ENCODE measurements at places on chromosomes 13 and 19. TPM values are rescaled to one million over a fixed set of nuclear protein-coding genes. Genes with fewer than 3 reads are reported as not detected.

GRCh38 chr13:40780822-40781401 is 8.5 kb upstream of the SLC25A15 start:
- DNase-seq: no peak

DNA sequence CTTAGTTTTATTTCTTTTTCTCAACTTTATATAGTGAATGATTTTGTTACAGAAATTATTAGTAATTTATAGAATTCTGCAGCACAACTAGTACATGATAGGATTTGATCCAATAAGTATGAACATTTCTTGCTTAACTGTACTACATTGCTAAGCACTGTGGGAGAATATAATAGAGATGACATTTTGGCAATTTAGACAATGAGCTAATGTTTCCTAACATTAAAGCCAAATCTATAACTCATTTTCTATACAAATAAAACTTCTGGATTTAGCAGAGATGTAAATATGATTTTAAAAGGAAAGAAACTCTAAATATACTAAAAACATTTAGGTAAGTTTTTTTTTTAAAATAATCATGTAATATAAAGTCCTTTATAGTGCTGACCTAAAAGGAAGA is 87.3 kb downstream of the FNDC3A start:
- DNase-seq: no peak

SLC10A2 gene
- total RNA-seq: 5.2 TPM

DNA sequence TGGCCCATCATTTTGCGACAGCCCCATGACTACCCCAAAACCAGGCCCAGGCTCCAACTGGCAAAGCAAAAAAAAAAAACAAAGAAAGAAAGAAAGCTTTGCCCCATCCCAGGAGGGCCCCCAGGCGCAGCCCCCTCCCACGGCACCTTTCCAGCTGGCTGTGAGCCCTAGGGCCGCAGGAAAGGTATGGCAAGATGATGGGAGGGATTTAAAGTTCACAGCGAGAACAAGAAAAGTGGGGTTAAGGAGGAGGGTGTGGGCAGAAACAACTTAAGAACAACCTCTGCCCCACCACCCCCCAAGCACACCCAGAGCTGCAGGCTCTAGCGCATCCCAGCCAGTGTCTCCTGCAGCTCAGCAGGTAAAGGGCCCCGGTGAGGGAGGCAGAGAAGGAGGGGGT is at the start of gene CYP2F1:
CYP2F1 (plus strand) TSS at position 301 of the 400 bp plus-strand sequence. CDS start 1,757 bp downstream, outside the sequence.
- DNase-seq: no peak

DNA sequence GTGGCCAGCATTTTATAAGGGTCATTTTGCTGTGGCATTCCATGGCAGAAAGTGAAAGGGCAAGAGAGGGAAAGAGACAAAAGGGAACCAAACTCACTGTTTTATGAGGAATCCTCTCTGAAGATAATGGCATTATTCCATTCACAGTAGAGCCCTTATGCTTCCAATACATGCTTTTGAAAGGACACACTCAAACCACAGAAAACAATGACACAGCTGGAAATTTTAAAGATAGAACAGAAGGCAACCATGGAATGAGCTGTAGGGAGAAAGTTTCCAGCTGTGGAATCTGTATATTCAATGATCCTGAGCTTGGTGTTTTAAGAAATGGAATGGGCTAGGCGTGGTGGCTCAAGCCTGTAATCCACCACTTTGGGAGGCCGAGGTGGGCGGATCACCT is 677.4 kb downstream of the SLITRK1 start:
- no peak for DNase-seq

DNA sequence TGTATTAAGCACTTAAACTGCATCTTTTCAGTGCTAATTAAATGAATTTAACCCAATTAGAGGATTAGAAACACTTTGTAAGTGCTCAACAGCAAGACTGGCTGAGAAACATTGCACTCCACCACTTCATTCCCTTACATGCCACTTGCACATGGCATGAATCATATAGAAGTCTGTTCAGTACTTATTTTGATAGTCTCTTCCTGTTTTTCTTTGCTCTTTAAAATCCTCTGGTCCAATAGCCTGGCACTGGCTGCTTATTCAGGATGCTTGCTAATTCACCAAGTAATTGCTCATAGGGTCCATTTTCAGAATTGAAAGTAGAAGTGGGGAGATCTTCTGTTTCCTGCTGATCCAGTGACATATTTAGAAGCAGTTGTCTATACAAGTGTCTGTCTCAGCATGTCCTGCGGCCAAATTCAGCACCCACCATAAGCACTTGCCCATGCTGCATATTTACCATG is 900.1 kb downstream of the PCDH9 start:
- DNase-seq: no peak

GRCh38 chr19:2460245-2460644 is 3.5 kb upstream of the LMNB2 start:
- DNase-seq: no peak

DNA sequence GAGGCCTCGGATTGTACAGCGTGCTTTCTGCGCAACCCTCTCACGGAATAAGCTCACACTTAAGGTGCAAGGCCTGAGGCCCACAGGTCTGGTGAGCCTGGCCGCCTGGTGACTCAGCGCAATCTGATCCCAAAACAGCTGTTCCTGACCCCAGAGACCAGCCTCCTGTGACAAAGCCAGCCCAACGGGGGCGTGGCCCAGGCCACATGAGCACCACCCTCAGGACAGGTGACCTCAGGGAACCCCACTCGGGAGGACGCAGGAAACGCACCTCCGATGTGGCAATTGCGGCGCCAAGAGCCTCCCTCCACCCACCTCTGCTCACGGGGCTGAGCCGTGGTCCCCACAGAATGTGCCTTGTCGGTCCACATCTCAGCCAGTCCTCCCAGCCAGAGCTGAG is 26.4 kb downstream of the GRTP1 start:
- DNase-seq: no peak

FLT1 gene
- 23.6 TPM for total RNA-seq

IRGC gene
- not detected for total RNA-seq

- DNase-seq: no peak
Measured at GRCh38 chr13:21767032-21767431, 96.2 kb downstream of the FGF9 start.

GRCh38 chr19:8240274-8241229 is 31.4 kb downstream of the CERS4 start:
- peak; percentile 89 for DNase-seq

GRCh38 chr19:46748325-46749109 is 2.3 kb upstream of the STRN4 start:
- DNase-seq: no peak

DNA sequence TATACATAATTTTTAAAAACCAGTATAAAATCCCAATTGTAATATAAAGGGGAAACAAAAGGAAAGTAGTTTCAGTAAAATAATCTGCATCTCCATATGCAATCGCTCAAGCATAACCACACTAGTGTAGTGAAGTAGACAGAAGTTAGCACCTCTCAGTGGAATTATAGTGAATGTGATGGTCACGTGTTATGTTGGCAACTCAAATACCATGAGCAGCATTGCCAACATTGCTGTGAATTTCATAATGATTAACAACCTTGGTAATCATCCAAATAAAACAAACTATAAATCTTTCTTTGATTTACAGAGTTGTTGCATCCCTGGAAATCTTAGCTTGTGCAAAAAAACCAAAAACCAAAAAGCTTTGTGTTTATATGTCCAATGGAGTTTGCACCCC is 77.3 kb upstream of the SIAH3 start:
- DNase-seq: peak; percentile 41

GRCh38 chr13:49042476-49042875 is 66.8 kb downstream of the FNDC3A start:
- no peak for DNase-seq

DNA sequence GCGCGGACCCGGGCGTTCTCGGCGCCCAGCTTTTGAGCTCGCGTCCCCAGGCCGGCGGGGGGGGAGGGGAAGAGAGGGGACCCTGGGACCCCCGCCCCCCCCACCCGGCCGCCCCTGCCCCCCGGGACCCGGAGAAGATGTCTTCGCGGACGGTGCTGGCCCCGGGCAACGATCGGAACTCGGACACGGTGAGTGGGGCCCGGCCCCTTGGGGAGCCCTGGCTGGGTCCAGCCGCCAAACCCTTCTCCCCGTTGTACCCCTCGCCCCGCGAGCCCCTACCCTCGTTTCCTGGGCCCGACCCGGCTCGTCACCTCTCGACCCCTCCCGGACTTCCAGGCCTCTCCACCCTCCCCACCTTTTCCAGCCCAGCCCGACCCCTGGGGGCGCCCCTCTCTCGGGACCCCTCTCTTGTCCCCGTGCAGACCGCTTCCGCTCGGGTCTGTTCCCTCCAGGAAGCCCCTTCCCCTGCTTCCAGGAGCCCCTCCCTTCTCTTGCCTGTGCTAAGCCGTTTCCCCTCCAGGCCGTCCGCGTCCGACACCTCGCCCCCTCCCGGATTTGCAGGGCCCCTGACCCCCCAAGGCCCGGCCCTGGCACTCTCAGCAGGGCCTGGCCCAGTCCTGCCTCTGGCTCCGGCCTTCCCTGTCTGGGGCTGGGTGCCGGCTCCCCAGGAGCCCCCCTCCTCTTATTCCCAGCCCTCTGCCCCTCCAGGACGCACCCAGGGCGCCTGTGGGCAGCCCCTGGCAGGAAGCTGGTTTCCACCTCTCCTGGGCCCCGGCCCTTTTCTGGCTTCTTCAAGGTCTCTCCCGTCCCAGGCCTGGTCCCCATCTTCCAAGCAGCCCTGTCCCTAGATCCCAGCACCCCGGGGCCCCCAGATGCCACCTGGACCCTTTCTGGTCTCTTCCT is 632 bp downstream of the MARK4 start:
- DNase-seq: no peak

GRCh38 chr19:38663957-38664502 is 16.6 kb downstream of the ACTN4 start:
- no peak for DNase-seq

- no peak for DNase-seq
Measured at GRCh38 chr19:54158812-54159351, 639 bp downstream of the LENG1 start.

GRCh38 chr13:87311165-87311564 is 360.0 kb upstream of the SLITRK5 start:
- DNase-seq: no peak

GRCh38 chr13:91868351-91868750 is 469.9 kb downstream of the GPC5 start:
- no peak for DNase-seq

- no peak for DNase-seq
Measured at GRCh38 chr13:67023130-67023876, 206.8 kb downstream of the PCDH9 start.

LRRC8E gene
- total RNA-seq: 4.1 TPM

GRCh38 chr13:23365652-23366051 is 67.8 kb downstream of the SACS start:
- no peak for DNase-seq

ZNF577 gene
- 16.8 TPM for total RNA-seq

DNA sequence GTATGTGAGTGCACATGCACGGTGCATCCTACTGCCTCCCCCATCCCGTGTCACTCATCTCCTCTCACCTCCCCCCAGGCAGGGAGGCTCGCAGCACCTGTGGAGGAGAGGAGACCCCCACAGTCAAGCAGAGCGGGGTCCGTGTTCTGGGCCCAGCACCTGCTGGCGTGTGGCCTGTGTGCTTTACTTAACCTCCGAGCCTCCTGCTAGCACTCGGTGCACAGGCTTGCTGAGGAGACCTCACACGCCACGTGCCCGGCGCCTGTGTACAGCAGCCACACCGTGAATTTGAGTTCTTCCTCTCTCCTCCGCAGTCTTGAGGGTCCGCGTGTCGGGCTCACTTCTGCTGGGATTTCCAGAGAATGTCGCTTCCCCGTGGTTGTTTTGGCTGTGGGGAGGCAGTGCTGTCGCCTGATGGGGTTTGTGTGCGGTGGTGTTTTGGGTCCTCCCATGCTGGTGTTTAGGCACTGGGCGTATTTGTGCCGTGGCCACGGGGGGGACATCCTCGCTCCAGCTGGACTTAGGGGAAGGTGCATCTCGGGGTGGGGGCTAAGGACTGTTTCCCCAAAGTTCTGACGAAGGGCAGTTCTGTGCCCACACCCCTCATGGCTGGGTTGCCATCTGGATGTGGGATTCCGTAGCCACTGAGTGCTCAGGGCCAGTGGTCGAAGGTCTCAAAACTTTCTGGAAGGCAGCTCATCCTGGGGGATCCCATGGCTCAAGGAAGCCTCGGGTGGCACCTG is 34.8 kb upstream of the TMEM255B start:
- DNase-seq: no peak

- no peak for DNase-seq
Measured at GRCh38 chr19:988081-988480, 3.9 kb downstream of the WDR18 start.

- peak; percentile 97 for DNase-seq
Measured at GRCh38 chr19:7919610-7920518, at the start of gene SNAPC2. TSS of gene SNAPC2 (plus strand) at chr19:7920338. CDS start at chr19:7920367, 29 bp downstream.
